ENCODE measurements at places on chromosomes 6 and 20.

DNA sequence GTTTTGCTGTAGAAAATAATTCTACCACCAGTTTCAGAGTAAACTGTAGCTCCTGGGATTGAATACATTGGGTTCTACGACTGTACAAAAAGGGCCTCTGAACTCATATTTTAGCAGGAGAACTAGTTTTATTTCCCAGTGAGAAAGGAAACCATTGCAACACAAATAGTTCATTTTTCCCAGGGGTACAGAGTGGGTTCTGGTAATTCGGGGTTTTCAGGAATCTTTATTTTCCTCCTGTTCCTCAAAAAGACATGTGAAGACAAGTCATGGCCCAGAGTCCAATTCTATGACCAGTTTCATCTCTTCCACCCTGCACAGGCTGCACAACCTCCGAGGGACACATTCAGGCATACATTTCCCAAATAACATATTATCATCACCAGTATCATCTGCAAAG, 222.1 kb downstream of the HIVEP2 start:
- DNase-seq = no peak

DNA sequence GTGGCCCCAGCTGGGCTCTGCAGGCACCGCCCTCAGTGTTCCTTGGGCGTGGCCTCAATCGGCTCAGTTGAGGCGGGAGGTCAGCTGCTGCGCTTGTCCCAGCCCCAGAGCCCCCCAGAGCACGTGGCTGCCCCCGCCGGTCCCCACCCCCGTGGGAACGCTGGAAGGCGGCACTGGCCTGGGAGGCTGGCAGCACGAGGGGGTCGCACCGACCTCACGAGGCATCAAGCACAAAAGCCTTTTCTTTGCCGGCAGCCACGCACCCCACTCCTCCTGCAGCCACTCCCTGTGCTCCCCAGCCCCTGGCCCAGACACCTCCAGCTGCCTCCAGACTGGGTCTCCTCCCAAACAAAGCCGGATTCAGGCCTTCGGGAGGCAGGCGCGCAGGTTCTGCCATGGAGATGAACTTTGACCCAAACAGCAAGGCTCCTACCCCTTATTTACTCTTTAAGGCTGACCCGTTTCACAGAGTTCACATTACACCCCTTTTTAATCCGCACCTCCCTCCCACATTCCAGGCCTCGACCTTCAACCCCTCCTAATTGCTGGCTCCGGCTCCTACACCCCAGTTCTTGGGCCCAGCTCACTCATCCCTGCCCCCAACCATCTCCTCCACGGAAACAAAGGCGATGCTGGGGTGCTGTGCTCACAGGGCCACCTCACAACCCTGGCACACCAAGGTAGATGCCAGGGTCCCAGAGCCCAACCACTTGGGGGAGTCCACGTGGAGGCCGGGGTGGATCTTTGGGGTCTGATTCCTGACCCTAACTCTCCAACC, 111.7 kb downstream of the NOL4L start:
- DNase-seq = no peak

DNA sequence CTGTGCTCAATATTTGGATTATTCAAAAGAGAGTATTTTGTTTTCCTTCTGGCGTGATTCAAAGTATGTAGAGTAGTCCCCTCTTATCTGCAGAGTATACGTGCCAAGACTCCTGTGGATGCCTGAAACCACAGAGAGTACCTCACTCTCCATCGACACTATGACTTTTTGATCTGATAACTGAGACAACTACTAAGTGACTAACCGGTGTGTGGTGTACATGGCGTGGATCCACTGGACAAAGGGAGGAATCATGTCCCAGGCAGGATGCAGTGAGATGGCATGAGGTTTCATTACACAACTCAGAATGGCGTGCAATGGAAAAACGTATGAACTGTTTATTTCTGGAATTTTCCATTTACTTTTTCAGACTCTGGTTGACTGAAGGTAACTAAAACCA, 112.2 kb upstream of the PDE7B start:
- peak; percentile 19 for DNase-seq

DNA sequence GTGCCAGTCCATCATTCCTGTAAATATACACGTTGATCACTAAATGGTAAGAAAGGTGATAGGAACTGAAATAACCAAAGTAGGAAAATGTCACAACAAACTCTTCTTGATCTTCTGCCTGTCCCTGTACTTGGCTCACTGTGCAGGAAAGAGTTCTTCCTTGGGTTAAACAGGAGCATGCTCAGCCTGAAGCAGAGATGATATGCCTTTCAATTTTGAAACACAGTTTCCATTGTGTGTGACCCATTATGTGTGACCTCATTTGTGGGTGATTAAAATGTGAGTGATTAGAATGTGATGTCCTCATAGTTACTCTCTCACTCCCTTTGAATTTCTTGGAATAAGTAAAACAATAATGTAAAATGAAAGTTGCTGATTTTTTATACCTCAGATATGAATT, 427.2 kb upstream of the AGPAT4 start:
- DNase-seq = no peak

DNA sequence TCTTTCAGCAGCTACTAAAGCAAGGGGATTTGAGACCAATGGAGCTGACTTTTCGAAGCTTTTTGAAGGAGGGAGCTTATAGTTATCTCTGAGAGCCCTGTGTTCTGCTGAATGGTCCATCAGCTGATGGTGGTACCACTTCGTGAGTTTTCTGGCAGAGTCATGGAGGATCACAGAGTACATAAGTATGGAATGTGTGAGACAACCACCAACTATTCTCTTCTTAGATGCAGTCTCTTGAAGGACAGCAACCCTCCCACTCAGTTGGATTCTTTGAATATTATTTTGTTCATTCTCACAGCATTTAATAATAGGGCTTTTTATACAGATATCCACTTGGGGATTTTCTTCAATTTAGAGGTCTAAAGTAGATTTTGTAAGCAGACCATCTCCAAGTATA, 75.3 kb downstream of the ELOVL2 start:
- DNase-seq = no peak

GRCh38 chr6:71289039-71289801, 609 bp downstream of the OGFRL1 start:
- peak; percentile 44 for DNase-seq

DNA sequence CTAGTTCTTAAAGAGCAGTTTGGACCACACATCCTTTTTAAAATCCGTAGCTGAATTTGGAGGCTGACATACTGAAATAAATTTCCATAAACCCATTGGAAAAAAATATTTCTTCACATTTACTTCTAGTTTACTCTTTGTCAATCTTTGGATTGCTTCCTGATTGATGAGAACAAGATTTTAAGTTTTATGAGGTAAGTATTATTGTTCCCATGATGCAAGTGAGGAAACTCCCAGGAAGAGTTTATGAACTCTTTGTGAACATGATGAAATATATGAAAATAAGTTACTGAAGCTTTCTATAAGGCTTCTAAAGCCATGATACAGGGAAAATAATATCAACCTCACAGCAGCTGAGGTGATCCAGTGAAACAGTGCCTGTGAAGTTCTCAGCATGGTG, 320.0 kb downstream of the GJA1 start:
- DNase-seq = no peak

- no peak for DNase-seq
Observed at GRCh38 chr6:147881432-147881831, 372.9 kb downstream of the SAMD5 start.

GRCh38 chr20:14488756-14489479, 151.5 kb upstream of the FLRT3 start:
- DNase-seq = no peak

DNA sequence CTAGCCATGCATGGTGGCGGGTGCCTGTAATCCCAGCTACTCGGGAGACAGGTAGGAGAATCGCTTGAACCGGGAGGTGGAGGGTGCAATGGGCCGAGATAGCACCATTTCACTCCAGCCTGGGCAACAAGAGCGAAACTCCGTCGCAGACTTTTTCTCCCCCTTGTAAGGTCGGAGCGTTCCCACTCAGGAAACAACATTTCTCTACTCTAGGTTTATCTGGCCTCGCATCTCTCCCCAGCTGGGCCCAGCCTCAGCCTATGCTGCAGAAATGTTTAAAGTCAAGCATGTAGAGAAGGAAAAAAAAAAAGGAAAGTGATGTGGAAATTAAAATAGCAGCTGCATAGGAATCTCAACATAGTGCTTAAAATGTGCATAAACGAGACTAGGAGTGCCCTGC, 172.3 kb downstream of the TRIM27 start:
- no peak for DNase-seq

GRCh38 chr20:41587956-41588355, 30.2 kb downstream of the CHD6 start:
- no peak for DNase-seq

DNA sequence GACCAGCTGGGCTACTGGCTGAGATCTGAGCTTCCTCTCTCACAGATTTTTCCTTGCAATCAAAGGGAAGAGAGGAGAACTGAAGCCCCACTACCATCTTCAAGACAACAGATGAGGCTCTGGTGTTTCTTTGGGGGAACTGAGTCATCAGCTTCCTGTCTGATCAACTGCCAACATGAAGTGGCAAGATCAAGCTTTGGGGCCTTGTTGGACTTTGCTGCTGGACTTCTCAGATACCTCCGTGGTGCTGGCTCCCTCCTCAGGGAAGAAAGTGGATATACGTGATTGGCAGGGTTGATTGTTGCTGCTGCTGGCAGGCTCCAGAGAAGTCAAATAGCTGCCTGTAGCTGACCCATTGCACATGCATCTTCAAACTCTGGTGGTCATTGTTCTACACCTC, 3.6 kb upstream of the TOX2 start:
- DNase-seq = no peak

DNA sequence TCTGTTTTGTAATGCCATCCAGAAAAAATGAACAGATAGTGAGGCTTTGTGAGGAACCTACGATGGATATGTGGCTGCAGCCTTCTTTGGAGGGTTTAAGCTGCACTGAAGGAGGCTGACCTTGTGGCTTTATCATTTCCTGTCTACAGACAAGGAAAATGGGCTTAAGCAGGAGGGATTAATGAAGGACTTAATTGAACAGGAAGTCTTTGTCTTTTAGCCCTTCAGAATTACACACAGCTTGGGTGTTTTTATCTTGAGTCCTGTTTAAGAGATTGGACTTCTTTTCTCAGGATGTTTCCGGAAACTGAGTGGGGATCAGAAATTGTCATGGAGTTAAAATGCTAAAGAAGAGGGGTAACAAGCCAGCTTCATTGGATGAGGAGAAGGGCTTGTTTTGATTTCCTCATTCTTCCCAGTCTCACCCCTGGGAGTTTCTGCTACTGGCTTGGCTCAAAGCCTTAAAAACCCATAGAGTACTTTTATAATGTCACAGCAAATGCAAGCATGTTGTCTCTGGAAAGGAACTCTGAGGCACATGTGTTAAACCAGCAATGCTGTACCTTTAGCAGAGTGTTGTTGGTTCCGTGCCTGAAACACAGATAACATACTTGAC, 193.6 kb downstream of the JARID2 start:
- no peak for DNase-seq

GRCh38 chr6:115898246-115898645, 162.4 kb downstream of the FRK start:
- no peak for DNase-seq

- no peak for DNase-seq
Observed at GRCh38 chr6:158638324-158638854, 6.2 kb downstream of the DYNLT1 start.

- DNase-seq = no peak
Observed at GRCh38 chr6:12735786-12736185, 19.2 kb downstream of the PHACTR1 start.

Measured in femur (tissue), 1 donor.